ENCODE measurements at places on chromosomes 13 and 19.

DNA sequence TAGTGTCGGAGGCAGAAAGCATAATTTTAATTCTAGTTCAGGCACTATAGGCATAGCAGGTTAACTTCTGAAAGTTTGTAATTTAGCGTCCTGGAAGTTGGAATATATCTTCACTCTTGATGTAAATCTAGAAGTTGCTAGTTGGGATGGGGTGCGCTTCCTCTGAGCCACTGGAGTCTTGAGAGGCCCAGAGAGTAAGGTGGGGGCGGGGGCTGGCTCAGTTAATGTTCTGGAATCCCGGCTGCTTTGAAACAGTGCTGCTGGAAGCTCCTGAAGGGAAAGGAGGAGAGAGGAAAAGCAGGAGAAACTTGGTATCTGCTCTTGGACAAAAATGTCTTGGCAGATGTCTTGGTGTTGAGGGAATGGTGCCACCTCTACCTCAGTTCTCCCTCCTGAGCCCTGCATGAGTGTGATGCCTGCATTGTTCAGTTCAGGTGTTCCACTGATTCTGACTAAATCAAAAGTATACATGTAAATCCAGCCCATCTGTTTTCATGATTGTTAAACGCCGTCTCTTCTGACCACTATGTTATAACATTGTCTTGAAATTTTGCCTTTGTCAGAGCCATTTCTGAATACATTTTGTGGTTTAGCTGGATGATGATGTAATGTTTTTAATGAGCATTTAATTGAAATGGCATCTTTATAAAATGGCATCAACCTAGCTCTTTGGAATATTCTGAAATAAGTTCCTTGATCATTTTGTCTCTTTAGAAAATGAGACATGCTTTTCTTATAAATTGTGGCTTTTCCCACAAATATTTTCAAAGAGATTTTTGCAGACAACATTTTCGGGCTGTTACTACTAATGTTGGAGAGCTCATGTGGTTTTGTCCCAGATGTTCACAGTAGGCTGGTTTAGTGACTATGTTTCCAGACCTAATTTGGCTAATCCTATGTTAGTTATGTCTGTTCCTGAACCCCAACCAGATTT lies 202.7 kb downstream of the SHISA2 start:
- DNase-seq: no peak

- DNase-seq: no peak
Measured at GRCh38 chr13:98446234-98446621, 130.7 kb downstream of the STK24 start.

GRCh38 chr19:56670401-56670960 lies 1.1 kb downstream of the ZNF835 start:
- DNase-seq: no peak

- no peak for DNase-seq
Measured at GRCh38 chr13:102597029-102597961, 509 bp downstream of the TPP2 start.

GRCh38 chr19:49342291-49342721 lies 7.1 kb downstream of the CD37 start:
- DNase-seq: no peak

- DNase-seq: no peak
Measured at GRCh38 chr19:4829001-4829712, 2.4 kb downstream of the TICAM1 start.

DNA sequence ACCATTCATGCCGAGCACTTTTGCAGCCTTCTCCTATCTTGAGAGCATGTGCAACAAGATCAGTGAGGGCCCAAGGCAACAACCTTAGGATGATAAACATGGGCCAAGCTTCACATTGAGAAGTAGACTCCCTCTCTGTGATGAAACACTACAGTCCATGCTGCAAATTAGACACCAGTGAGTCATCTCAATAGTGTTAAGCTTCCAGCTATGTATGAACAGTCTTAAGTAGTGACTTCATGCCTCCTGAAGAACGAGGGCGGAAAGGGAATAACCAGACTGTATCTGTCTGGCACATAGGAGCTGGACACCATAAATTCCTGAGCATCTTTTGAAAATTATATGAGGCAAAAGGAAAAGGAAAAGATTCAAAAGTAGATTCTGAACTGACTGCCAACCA lies 309.9 kb upstream of the SLITRK1 start:
- DNase-seq: peak; percentile 92

- peak; percentile 94 for DNase-seq
Measured at GRCh38 chr13:94483970-94484369, 4.5 kb upstream of the DCT start.

- no peak for DNase-seq
Measured at GRCh38 chr19:4093643-4094175, 27.0 kb upstream of the ZBTB7A start.

DNA sequence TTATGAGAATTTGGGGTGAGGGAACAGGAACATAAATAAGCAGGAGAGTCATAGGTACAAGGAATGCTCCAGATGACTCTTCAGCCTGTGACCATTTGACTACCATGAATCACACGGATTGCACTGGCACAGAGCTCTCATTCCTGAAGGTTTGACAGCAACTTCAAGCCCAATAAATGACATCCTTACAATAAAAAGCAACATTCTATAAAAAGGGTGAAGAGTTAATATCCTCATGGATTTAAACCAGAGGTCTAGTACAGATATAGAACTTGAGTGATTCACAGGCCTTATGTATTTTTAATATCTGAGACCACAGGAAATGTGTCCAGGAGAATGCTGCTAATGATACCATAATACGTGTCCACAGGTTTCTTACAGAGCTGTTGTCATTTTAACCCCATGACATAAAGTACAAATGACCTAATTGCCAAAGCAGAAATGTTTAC lies 158.1 kb downstream of the IRS2 start:
- DNase-seq: peak; percentile 79

- DNase-seq: no peak
Measured at GRCh38 chr13:106129273-106129672, 406.2 kb downstream of the EFNB2 start.

GRCh38 chr13:48448285-48448958 lies 35.5 kb upstream of the LPAR6 start:
- DNase-seq: no peak

GRCh38 chr19:16342002-16342715 lies 17.5 kb downstream of the KLF2 start:
- no peak for DNase-seq

DNA sequence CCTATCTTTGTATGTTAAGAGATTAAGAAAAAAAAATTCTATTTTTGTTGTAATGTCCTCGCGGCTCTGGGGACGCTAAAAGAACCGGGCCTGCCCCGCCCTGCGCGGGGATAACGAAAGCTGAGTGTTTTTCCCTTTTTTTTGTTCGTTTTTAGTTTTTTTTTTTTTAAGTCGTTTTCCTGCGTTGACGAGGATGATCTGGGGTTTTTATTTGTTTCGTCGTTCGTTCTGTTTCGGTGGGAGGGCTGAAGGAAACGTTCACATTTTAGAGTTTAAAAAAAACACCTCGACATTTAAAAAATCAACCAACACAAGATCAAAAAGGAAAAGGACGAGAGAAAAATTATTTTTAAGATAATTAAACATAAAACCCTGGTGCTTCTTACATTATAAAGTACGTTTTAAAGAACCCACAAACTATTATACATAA lies 5.6 kb downstream of the LYL1 start:
- no peak for DNase-seq

DNA sequence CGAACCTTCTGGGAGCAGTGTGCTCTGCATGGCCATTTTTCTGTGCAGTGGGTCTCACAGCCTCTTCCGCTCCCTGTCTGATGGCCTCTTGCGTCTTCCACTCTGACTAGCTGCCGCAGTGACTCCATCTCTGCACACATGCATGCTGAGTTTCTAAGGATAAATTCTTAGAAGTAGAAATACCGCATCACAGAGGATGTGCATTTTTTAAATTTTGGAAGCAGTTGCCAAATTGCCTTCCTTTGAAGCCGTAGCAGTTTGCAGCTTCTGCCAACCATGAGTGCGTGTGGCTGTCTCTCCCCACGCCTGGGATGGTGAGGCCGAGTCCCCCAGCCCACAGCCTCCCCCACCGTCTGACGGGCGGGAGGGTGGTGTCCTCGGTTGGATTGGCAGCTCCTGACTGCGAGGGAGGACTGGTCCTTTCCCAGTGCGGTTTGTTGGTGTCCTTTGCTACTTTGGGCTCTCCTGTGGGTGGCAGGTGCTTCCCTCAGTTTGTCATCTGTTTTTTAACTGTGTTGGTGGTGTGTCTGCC lies 9.8 kb downstream of the FZR1 start:
- no peak for DNase-seq

GRCh38 chr13:60273971-60274527 lies 110.3 kb upstream of the DIAPH3 start:
- no peak for DNase-seq

GRCh38 chr19:13597640-13598039 lies 91.4 kb upstream of the CACNA1A start:
- DNase-seq: peak; percentile 22

DNA sequence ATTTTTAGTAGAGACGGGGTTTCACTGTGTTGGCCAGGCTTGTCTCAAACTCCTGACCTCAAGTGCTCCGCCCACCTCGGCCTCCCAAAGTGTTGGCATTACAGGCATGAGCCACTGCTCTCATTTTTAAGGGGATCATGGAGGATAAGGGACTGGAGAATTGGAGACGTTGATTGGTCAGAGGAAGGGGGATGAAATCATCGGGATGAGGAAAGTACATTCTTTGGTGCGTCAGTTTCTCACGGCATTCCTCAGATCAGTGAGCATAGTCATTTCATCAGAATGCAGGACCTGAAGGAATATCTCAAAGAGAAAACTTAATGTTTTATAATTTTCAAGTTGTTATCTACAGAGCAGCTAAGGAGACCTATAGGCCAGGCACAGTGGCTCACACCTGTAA lies 14.0 kb downstream of the ZNF114 start:
- peak; percentile 73 for DNase-seq

- no peak for DNase-seq
Measured at GRCh38 chr19:16593181-16593580, 21.0 kb upstream of the SLC35E1 start.

DNA sequence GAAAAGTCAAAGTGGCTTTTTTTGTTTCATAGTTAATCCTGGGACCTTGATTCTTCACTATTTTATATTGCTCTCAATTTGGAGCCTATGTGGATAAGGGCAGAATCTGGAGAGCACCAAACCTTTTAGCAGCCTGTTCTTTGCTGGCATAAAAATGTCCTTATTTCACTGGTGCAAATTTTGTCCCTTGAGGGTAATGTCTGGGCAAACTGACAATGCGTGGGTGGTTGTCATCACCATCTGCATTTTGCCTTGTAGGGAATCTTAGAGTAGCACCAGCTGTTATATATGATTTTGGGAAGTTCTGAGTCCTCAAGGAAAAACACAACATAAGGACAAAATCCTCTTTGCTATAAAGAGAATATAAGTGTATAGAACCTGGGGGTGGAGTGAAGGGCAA lies 336.9 kb upstream of the HTR2A start:
- peak; percentile 36 for DNase-seq

- no peak for DNase-seq
Measured at GRCh38 chr13:112627161-112627560, 39.2 kb upstream of the TUBGCP3 start.

DNA sequence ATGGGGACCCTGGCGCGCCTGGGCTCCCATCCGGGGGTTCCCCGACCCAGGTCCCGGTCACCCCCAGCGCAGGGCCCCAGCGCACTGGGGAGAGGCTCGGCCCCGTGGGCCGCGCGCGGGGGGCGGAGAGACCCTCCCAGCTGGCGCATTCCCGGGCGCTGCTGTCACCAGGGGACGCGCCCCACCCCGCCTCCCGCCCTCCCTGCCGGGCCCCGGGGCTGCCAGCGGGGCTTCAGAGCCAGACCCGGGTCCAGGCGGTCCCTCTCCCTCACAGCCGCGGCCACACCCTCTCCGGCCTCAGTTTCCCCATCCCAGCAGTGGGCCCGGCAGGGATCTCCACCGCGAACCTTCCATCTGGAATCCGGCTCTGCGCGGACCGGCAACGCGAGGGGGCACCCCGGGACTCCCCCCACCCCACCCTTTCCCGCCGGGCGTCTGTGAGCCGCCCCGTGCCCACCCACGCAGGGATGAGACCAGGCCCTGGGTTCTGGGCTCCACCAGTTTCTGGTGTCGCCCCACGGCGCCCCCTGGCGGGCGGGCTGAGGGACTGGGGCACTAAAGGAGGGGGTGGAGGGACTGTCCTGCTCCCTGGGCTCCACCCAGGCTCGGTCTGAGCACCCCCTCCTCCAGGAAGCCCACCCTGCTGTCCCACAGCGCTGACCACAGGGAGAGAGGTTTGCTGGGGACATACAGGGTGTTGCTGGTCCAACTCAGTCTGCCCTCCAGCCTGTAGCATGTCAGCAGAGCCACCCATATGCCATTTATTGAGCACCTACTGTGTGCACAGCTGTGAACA lies 878 bp upstream of the ADAMTSL5 start:
- no peak for DNase-seq

- no peak for DNase-seq
Measured at GRCh38 chr13:39840201-39840600, 184.7 kb downstream of the COG6 start.

DNA sequence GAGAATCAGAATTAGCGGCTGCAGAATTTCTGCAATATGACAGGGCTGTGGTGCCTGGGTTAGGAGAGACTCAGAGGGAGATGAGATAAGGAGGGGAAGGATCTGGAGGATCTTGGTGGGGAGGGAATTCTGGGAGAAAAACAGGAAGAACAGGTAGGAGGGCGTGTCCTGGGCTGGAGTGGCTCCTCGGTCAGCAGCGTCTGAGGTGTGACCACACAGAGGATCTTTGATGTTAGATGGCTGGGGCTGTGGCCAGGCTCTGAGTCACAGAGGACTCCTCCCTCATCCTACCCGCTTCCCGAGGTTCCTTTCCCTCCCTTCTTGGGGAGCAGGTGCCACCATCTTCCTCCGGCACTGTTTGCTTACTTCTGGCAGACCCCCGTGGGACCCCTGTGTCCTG lies 6.4 kb upstream of the KLK6 start:
- DNase-seq: no peak

GRCh38 chr13:25673711-25674110 lies 301.9 kb downstream of the ATP8A2 start:
- no peak for DNase-seq

DNA sequence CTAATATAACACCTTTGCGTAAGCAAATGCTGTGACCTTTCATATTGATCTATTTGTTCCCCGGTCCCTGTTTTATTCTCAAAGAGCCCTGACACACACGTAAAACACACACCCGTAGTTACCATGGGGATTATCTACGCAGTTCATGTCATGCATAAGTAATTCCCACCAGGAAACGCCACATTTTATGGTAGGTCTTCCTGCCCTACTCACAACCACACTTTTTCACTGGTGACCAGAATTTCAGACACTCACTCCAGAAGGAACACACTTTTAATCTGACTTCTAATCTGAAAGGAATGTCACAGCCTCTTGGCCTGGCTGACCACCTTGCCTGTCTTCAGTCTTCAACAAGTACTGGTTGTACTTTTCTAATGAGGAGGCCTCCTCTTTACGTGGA lies 46.8 kb downstream of the SLC7A1 start:
- DNase-seq: no peak

- DNase-seq: no peak
Measured at GRCh38 chr19:46571495-46571894, 29.6 kb upstream of the CALM3 start.

- DNase-seq: no peak
Measured at GRCh38 chr13:99263126-99263785, 5.1 kb upstream of the GPR18 start.

- DNase-seq: no peak
Measured at GRCh38 chr13:32125751-32126150, 94.2 kb downstream of the FRY start.

DNA sequence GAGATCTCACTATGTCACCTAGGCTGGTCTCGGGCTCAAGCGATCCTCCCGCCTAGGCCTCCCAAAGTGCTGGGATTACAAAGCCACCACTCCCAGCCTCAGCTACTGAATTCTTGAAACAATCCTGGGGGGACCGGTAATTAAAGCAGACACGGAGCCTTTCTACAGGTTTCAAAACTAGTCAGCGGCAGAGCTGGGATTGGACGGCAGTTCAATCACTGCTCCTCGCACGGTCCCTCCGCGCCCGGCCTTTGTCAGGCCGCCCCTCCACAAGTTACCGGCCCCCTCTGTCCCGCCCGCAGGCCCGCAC lies 229 bp downstream of the BORCS8 start:
- DNase-seq: no peak
